ENCODE measurements at places on chromosomes 5 and 9. TPM values are rescaled to one million over a fixed set of nuclear protein-coding genes. Genes with fewer than 3 reads are reported as not detected.

- DNase-seq, result peak; percentile 35
These were observed 433.1 kb upstream of the DMAC1 start for GRCh38 chr9:8232726-8233125.

DNA sequence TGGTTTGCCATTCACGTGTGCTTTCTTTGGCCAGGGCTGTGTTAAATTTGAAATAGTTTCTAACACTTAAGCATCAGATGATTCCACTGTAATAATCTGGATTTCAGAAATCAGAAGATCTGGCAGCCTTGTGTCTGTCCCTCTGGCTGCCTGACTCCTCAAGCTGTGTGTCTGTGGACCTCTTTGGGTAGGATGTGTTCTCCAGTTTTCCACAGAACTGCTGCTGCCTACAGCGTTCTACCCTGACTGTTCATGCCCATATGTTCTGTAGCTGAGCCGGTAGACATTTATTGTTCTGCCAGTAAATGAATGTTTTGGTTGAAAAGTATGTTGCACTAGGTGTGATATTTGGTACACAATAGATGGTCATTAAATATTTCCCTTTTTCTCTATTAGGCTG, 81.3 kb downstream of the SH3GL2 start:
- no peak for DNase-seq

GRCh38 chr5:133205204-133205603, 153.4 kb downstream of the HSPA4 start:
- DNase-seq, result no peak

DNA sequence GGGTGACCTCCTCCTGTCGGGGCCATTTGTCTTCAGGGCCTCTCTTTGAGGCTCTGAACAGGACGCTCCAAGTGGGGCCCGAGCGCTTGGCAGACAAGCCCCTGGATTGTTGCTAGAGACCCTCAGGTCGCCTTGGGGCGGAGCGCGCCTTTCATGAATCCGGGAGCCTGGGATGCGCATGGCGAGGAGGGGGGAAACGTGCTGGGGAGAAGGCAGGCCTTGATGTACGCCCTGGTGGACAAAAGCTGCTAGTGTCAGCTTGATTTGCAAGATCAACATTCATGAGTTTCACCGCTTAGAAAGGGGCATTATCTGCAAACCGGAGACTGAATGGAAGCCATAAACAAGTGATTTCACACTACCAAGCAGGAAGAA, 226.3 kb downstream of the SMARCA2 start:
- peak; percentile 71 for DNase-seq

DNA sequence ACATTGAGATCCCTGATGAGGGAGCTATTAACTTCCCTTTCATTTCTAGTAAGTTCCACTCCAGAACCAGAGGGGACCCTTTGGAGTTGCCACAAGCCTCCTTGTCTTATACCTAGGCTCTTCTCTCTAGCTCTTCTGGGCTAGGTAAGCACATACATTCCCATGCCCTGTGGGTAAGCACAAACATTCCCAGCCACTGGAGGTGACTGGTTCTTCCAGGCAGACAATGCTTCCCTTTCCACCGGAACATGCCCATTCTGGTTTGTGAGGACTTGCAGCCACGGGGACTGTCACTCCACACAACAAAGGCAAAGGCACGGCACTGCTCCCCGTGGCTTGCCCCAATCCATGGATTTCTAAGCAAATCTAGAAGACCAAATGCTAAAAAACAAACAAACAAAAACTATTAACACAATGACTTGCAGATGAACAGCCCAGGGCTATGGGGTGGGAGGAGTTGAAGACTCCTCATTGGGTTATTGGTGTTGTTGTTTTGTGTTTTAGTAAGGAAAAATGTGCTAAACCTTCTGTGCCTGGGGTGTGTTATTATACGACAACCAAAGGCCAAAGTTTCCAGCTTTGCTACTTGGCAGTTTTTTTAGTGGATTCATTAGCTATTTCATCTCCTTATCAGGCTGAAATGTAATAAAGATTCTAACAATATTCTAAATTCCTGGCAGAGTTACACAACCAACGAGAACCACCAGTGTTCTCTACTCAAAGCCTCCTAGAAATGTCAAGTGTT, 276.2 kb downstream of the SYK start:
- no peak for DNase-seq

GRCh38 chr5:67065237-67065636, 131.4 kb downstream of the CD180 start:
- no peak for DNase-seq

DNA sequence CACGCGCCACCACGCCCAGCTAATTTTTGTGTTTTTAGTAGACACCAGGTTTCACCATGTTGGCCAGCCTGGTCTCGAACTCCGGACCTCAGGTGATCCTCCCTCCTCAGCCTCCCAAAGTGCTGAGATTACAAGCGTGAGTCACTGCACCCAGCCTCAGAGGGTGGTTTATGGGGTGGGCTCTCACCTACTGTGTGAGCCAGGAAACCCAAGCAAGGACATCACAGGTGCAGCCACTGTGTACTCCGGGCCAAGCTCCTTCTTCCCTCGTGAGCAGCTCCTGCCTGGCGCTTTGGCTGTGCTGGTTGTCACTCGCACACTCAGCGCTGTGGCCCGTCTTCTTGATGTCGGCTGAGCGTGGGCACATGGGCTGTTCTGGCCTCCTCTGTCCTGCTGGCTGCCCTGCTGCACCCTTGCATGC, 70.1 kb downstream of the WNK2 start:
- no peak for DNase-seq

DNA sequence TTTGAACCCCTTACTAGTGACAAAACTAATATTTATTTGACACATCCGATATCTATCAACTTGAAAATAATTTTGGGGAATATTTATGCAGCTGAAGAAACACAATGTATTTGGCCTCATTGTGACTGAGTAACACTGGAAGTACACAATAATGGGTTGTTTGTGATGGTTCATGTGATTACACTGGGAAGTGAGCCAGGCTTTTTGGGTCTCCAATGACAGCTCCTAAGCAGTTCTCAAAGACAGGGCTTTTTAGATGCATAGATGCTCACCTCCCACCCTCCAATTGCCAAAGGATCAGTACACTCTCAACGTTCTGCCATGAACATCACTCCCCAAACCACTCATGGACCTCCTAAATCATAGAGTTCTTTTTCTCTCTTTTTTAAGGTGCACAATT, 170.0 kb downstream of the SLC24A2 start:
- no peak for DNase-seq

DNA sequence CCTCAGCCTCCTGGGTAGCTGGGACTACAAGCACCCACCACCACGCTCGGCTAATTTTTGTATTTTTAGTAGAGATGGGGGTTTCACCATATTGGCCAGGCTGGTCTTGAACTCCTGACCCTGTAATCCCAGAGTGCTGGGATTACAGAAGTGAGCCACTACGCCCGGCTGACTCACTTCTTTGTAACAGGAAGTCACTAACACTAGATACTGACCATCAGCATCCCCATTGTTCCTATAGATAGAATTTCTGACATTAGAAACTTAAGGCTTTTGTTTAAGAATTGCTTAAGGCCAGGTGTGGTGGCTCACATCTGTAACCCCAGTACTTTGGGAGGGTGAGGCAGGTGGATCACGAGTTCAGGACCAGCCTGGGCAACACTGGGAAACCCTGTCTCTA, 42.2 kb downstream of the LEAP2 start:
- DNase-seq, result no peak

GRCh38 chr9:87569518-87569917, 71.9 kb downstream of the DAPK1 start:
- no peak for DNase-seq

GRCh38 chr5:56561-57290, 35.2 kb upstream of the PLEKHG4B start:
- DNase-seq, result peak; percentile 33

DNA sequence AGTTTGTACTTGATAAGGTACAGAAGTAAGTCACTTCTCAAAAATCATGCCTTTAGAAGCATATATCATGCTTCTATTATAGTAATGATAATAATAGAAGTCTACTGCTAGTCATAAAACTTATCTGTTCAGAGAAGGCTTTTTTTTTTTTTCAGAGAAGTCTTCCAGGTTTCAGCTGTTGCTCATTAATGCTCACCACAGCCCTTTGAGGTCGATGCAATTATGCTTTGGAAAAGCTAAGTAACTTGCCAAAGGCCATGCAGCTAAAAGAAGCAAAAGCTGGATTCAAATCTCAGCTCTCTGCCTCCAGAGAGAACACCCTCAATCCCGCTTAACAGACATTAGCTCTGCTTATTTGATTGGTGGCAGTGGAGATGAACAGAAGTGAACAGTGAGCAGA, 150.8 kb downstream of the DOCK8 start:
- no peak for DNase-seq

DNA sequence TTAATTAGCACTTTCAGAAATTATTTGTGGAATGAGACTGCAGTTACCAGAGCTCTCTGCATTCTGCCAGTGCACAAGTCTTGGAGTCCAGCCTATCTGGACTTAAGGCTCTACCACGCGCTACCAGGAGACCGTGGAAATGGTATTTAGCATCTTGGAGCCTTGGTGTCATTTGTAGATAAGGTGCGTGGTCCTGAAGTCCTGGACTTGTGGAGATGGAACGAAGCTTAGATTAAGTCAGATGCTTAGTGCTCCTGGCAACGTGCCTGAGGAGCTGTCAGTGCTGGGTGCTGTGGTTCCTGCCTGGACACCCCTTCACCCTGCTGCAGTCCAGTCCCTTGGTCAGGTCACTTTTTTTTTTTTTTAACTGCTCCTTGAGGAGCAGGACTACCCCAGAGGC, 59.7 kb downstream of the RCL1 start:
- no peak for DNase-seq

DNA sequence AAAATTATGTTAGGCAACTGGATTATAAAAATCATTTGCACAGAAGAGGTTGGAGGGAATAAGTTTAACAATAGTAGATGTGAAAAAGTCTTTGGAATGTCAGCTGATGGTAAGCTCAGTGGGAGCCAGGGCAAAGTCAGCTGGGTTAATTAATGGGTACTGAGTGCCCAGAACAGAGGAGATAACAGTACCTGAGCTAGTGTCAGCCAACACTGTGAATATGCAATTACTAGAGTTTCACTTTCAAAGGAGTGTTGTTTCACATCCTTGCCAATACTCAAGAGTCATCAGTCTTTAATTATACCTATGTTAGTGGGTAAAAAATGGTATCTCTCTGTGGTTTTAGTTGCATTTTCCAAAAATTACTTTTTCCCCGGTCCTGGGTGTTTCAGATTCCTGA, 135.1 kb downstream of the KIF4B start:
- DNase-seq, result no peak

- DNase-seq, result peak; percentile 19
These were observed 47.7 kb upstream of the BOD1 start for GRCh38 chr5:173664154-173664526.

DNA sequence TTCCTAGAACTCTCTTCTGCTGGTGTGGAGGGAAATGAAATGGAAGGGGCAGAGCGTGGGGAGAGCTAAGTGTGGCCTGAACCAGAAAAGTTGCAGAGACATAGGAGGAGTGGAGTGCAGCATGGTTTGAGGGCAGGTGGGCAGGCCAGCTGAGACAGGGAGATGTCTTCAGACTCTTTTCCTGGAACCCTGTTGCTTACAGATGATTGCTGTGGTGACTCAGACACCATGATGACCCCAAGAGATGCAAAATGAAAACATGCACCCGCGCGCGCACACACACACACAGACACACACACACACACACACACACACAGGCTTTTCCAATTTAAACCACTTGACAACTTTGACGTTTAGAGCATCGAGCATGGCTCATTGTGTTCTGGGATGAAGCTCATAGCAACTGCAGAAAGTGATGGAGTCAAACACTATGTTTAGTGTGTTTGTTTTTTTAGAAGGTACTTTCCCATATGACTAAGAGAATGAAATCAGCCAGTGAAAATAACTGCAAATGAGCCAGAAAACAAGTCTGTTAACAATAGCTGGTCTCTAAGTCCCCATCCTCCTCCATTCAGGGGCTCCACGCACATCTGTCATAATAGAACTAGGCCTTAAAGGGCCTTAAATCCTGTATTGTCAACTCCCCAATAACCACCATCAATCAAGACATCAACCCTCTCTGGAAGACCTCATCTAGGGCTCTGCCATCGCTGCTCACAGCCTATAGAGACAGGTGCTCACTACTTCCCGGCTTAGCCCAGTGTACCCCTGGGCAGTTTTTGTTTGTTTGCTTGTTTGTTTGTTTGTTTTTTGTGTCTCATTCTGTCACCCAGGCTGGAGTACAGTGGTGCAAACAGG, 9.6 kb downstream of the TMOD1 start:
- no peak for DNase-seq

- peak; percentile 83 for DNase-seq
These were observed 32.1 kb downstream of the LCP2 start for GRCh38 chr5:170265522-170265921.

- DNase-seq, result peak; percentile 53
These were observed 15.3 kb downstream of the BICD2 start for GRCh38 chr9:92749071-92749933.

DNA sequence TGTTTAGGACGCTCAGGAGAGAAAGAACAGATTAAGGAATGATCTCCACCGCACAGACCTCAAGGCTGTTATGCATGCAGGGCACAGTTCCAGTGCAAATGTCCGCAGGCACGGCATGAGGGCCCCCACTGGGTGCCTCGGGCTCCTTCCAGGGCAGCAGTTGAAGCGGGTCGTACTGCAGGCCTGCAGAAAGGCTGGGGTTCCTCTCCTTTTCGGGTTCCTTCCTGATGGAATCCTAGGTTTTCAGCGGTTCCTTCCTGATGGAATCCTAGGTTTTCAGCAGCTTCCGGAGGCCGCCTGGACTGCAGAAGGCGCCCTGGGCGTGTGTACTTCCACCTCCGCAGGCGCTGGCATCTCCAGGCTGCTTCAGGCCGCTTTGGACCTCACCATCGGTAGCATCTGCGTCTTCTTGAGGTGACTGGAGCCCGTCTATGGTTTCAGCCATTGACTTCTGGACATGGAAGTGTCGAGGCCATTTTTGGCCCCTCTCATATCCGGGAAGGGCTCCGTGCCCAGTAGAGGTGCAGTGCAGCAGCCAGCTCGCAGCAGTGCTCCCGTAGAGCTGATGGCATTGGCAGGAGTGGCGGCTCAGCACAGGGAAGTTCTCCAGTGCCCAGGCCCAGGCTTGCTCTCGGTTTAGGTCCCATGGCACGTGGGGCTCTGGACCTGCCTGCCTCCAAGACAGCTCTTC, 5.6 kb upstream of the MGAT4B start:
- DNase-seq, result no peak

Gene PRXL2C
- 10.0 TPM for polyA plus RNA-seq

Gene ACOT12
- not detected for polyA plus RNA-seq

Gene PCAT7
- 8.4 TPM for polyA plus RNA-seq

Gene PCDHA1
- not detected for polyA plus RNA-seq

Gene SLC34A3
- polyA plus RNA-seq, result 1.8 TPM

Gene RPL12
- 2,053 TPM for polyA plus RNA-seq

Gene AQP3
- polyA plus RNA-seq, result 7.6 TPM

Gene FIBCD1
- not detected for polyA plus RNA-seq

Gene SLC45A2
- polyA plus RNA-seq, result 0.65 TPM

Gene FST
- polyA plus RNA-seq, result 33.1 TPM
